MV-4-11 (cell line): ENCODE measurements at places on chromosomes 7 and 10.

DNA sequence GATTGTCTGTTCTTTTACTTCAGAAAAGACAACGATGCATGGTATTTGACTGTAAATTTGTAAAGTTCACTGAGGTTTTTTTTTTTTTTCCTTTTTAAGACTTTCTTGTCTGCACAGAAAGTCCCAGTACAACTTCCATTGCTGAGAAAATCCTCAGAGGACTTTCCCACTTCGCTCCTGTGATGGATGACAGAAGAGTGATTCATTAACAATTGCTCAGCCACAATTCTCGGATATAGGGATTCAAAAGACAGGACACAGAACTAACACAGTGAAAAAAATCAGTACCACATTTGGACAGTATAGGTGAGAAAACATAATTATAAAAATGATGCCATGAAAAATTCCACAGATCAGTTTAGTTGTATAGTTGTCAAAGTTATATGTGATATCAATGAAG is 48.0 kb downstream of the SEC23IP start:
- DNase-seq: no peak

GRCh38 chr7:34130558-34131295 is 225.4 kb downstream of the BMPER start:
- DNase-seq: no peak

DNA sequence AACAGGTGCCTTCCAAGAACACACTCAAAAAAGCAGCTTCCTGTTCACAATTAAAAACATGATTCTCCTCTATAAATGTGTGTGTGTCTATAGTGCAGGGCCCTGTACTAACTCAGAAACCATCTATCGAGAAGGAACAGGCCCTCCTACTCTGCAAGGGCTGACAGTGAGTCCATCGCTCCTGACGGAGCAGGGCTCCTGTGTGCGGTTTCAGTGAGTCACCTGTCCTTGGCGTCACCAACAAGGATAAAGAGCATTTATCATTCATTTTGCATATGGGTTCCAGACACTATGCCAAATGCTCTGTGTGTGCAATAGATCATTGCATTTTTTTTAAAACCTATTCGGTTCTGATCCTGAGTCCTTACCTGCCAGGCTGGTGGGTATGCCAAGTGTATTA is 63.7 kb downstream of the TACC2 start:
- DNase-seq: no peak

DNA sequence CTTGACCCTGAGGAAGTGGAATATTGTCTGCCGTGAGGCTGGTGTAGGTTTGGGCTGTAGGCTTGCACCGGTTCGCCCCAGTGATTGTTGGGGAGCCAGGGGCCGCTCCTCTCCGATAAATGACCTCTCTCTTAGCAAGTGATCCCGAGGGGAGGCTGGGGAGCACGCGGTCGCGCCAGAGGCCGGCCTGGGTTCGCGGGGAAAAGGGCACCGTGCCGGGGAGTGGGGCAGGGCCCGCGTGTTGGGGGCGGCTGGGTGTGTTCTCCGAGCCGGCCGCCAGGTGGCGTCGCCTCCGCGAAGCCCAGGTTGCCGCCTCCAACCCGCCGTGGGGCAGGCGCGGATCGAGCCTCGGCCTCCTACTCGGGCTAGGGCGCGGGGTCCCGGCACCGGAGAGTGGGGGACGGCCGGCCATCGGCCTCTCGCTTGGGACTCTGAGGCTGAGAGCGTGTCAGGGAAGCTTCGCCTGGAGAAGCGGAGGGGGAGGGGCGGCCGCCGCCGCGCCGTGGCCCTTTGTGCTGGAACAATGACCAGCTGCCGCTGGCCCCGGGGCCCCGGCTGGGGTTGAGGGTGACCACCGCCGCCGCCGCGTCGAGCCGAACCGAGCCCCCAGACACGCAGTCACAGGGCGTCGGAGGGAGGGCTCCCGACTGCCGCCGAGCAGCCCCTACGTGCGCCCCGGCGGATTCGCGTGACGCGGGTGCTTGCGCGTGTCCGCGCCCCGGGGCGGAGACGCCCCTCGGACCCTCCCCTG is 442 bp upstream of the LZTS2 start:
- peak; percentile 52 for DNase-seq

GRCh38 chr10:57867241-57867640 is 400.5 kb downstream of the IPMK start:
- DNase-seq: no peak

GRCh38 chr7:43694399-43694748 is 34.9 kb downstream of the COA1 start:
- no peak for DNase-seq

GRCh38 chr7:157006205-157006747 is 4.2 kb downstream of the MNX1 start:
- DNase-seq: no peak

DNA sequence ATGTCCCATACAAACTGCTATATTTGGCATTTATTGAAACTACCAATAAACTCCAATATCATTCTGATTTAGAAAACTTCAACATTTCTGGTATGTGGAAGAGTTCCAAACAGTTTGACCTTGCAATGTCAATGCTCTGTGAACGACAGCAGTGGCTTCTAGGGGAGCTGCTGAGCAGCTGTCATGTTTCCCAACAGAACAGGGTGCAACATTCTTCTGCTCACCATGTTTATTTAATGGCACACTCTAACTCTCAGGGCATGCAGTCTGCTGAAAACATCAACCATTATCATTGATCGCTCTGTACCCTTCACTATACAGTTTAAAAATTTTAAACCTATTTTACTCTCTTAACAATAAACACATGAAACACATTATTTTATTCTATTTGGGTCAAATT is 25.9 kb downstream of the LMOD2 start:
- DNase-seq: no peak

- no peak for DNase-seq
These were observed 133.5 kb downstream of the MTPAP start for GRCh38 chr10:30215623-30216022.

GRCh38 chr7:48376263-48376662 is 205.0 kb downstream of the ABCA13 start:
- DNase-seq: no peak

GRCh38 chr7:92717993-92718716 is 118.2 kb downstream of the CDK6 start:
- DNase-seq: peak; percentile 53

- DNase-seq: no peak
These were observed 502.3 kb upstream of the ZMIZ1 start for GRCh38 chr10:78566284-78567111.

GRCh38 chr7:43735403-43735801 is 6.1 kb upstream of the COA1 start:
- no peak for DNase-seq
